ENCODE measurements at places on chromosomes 5 and 9.
A peak's percentile ranks its signal among the peaks of the same experiment; 100 is the strongest.

DNA sequence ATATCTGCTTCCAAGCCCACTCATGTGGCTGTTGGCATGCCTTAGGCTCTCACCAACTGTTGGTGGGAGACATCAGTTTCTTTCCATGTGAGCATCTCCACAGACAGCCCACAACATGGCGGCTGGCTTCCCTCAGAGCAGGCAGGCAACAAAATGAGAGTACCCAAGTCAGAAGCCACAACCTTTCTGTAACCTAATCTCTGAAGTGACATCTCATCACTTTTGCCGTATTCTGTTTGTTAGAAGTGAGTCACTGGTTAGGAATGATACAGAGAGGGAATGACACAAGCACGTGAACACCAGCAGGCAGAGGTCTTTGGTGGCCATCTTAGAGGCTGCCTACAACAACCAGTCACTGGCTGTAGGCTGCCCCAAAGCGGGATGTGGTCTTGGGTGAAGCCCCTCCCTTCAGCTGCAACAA, 88.6 kb upstream of the RASGRF2 start:
- H3K36me3 ChIP-seq = peaks cover 11% of the 10 kb centered on the region
- peak; percentile 62 for DNase-seq
- no peak overlapping the region for H3K27ac ChIP-seq
- H3K27me3 ChIP-seq = no peaks in the 10 kb centered on the region

DNA sequence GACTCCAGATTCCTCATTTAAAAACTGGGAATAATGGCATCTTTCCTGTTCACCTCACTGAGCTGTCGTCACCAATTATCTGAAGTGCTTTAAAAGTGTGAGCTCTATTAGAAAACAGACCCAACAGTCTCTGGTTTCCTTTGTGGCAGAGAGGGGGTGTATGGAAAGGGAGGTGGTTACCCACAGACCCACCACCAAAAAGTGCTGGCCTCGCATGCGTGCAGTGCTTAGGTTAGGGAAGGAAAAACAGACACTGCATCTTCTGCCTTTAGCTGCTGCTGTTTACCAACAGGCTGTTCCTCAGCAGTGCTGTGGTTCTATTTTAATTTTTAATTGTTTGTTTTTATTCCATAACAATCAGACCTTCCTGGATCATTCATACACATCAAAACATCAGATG, 249.6 kb downstream of the PIK3R1 start:
- no peaks in the 10 kb centered on the region for H3K36me3 ChIP-seq
- H3K27ac ChIP-seq = no peak overlapping the region
- H3K4me1 ChIP-seq = no peaks in the 10 kb centered on the region

GRCh38 chr5:143879646-143880045, 67.7 kb downstream of the HMHB1 start:
- peaks cover 6% of the 10 kb centered on the region for H3K4me1 ChIP-seq
- no peak for DNase-seq
- H3K27me3 ChIP-seq = no peaks in the 10 kb centered on the region
- no peaks in the 10 kb centered on the region for H3K36me3 ChIP-seq

GRCh38 chr5:141260458-141261237, 15.5 kb downstream of the PCDHB15 start:
- peaks cover 20% of the 10 kb centered on the region for H3K36me3 ChIP-seq
- H3K4me3 ChIP-seq = no peak overlapping the region
- DNase-seq = no peak
- H3K27me3 ChIP-seq = no peaks in the 10 kb centered on the region
- H3K27ac ChIP-seq = no peak overlapping the region

- no peak for DNase-seq
- H3K27ac ChIP-seq = no peak overlapping the region
- H3K27me3 ChIP-seq = no peaks in the 10 kb centered on the region
- no peaks in the 10 kb centered on the region for H3K4me1 ChIP-seq
- H3K36me3 ChIP-seq = no peaks in the 10 kb centered on the region
Observed at GRCh38 chr5:5650242-5650641, 227.8 kb downstream of the ICE1 start.

- no peaks in the 10 kb centered on the region for H3K27me3 ChIP-seq
- H3K27ac ChIP-seq = no peak overlapping the region
- H3K4me1 ChIP-seq = peaks cover 18% of the 10 kb centered on the region
- no peak for DNase-seq
- no peaks in the 10 kb centered on the region for H3K36me3 ChIP-seq
- no peak overlapping the region for H3K4me3 ChIP-seq
Observed at GRCh38 chr9:37174247-37174646, 53.9 kb downstream of the ZCCHC7 start.

DNA sequence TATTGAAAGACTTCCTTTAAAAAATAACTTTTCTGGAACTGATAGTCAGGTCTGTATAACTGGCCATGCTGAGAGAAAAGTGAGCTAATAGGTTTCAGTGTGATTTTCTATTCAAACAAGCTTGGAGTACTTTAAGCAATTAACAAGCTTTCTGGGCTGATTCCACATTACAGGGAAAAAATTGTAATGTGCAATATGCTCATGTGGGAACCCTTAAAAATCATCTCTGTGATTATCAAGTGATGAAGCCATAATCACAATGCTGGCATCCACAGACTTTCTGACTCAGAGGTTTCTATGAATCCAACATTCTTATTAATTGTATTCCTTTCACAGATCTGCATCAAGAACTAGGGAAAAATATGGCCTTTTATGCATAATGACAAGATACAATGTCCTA, 212.2 kb upstream of the ACO1 start:
- H3K4me1 ChIP-seq = no peaks in the 10 kb centered on the region
- H3K27me3 ChIP-seq = no peaks in the 10 kb centered on the region
- H3K27ac ChIP-seq = no peak overlapping the region
- no peaks in the 10 kb centered on the region for H3K36me3 ChIP-seq
- DNase-seq = no peak
- H3K4me3 ChIP-seq = no peak overlapping the region

DNA sequence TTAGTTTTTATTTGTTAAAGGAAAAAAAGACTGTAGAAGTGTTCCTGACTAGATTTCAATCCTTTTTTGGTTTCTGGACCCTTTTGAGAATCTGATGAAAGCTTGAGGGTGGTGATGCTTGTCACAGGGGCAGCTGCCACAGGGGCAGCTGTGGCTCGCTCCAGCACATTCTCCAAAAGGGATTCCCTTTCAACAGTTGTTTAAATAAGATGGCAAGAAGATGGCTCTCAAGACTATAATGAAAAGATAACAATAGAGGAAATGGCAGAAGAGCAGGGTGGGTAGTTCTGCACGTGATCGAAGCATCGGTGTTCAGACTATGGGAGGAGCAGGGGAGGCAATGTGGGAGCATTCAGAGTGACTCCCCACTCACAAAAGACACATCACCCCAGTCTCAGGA, 46.5 kb upstream of the TNFAIP8 start:
- no peaks in the 10 kb centered on the region for H3K27me3 ChIP-seq
- no peak for DNase-seq

DNA sequence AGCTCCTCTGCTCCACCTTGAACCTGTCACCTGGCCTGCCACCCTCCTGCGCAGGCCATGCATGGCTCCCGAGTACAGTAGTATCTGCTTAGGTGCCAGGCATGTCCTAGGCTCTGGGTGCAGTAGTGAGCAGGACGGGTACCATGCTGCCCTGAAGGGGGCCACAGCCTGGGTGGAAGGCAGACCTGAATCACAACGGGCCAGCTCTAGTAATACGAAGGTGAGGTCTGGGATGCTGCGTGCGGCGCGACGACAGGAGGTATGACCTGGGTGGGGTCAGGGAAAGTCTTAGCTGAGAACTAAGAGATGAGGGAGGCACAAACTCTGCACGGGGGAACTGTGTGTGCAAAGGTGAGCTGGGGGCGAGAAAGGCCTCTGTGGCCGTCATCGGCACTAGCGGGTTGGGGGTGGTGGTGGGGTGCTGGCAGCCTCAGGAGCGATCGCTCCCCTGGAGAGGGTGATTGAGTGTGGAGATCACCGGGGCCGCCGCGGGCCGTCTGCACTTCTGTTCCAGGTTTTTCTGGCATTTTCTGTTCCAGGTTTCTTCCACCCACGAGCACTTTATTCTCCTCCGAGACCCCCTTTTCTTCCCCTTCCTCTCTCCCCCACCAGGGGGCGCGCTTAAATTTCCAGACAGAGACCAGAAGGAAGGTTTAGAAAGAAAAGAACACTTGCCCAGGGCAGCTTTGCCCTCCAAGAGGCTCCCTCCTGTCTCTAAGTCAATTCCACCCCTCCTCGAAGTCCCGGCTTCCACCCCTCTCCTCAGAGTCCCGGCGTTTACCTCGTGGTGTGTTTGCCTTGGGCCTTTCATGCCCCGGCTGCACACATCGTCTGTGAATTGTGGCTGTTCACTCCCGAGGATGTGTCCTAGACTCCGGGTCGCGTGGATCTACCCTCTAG, 15.1 kb downstream of the PDLIM4 start:
- peaks cover 22% of the 10 kb centered on the region for H3K4me1 ChIP-seq
- no peaks in the 10 kb centered on the region for H3K36me3 ChIP-seq
- H3K4me3 ChIP-seq = peak overlapping the region; percentile 11
- DNase-seq = peak; percentile 82
- peaks cover 17% of the 10 kb centered on the region for H3K27me3 ChIP-seq

GRCh38 chr5:90613918-90614504, 55.4 kb downstream of the ADGRV1 start:
- no peak overlapping the region for H3K4me3 ChIP-seq
- no peak overlapping the region for H3K27ac ChIP-seq
- no peaks in the 10 kb centered on the region for H3K36me3 ChIP-seq
- DNase-seq = no peak

DNA sequence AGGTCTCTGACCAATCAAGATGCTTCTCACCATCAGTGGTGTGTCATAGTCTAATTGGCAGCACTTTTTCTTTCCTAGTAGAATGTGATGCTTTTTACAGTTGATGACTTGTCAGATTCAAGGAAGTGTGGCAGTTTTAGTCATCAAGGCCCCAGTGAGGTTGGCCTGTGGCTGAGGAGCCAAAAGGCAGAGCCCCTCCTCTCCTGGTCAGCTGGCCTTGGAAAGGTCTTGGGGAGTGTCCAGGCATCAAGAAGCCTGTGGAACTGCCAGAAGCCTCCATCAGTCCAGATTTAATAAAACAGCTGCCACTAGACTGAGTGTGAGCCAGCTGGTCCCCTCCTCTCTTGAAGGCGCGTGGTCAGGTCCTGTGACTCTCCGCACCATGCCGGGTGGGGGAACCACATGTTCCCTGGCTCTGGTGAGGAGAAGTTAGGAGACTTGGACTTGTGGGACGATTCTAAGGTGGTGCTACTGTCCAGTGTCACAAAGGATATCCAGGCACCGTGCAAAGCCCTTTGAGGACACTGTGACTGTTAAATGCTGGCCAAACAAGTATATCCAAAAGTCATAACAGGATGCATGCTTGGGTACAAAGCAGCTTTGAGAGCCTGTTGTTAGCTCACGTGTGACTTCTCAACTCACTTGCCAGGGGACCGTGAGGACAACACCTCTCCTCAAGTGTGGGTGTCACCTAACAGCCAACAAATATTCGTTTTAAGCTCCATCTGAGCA, 6.1 kb upstream of the ANGPTL2 start:
- peaks cover 40% of the 10 kb centered on the region for H3K27me3 ChIP-seq
- H3K4me1 ChIP-seq = no peaks in the 10 kb centered on the region
- no peak for DNase-seq
- no peak overlapping the region for H3K27ac ChIP-seq
- no peak overlapping the region for H3K4me3 ChIP-seq
- no peaks in the 10 kb centered on the region for H3K36me3 ChIP-seq

- no peaks in the 10 kb centered on the region for H3K36me3 ChIP-seq
- DNase-seq = no peak
- no peak overlapping the region for H3K4me3 ChIP-seq
Observed at GRCh38 chr5:1564182-1564748, 40.5 kb upstream of the LPCAT1 start.

DNA sequence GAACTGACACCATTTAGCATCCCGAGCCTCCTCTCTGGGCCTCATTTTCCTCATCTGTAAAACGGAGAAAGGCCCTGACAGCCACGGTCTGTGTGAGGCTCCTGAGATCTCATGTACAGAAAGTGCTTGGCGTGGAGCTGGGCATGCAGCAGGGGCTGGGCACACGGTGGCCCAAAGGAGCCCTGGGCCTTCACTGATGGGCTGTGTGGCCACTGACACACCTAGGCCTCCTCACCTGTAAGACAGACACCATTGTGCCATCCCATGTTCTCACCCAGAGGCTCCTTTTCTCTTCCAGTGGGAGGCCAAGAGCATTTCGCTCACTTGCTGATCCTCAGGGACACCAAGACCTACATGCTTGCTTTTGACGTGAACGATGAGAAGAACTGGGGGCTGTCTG, 1.6 kb downstream of the ORM1 start:
- no peak overlapping the region for H3K4me3 ChIP-seq
- no peak for DNase-seq
- no peaks in the 10 kb centered on the region for H3K36me3 ChIP-seq

- H3K36me3 ChIP-seq = no peaks in the 10 kb centered on the region
- H3K27me3 ChIP-seq = peaks cover 19% of the 10 kb centered on the region
- H3K4me3 ChIP-seq = no peak overlapping the region
- DNase-seq = no peak
- H3K4me1 ChIP-seq = peaks cover 9% of the 10 kb centered on the region
- no peak overlapping the region for H3K27ac ChIP-seq
Observed at GRCh38 chr9:108783731-108784495, 71.9 kb downstream of the ACTL7B start.

- peaks cover 6% of the 10 kb centered on the region for H3K36me3 ChIP-seq
- DNase-seq = no peak
- no peak overlapping the region for H3K4me3 ChIP-seq
- H3K27me3 ChIP-seq = no peaks in the 10 kb centered on the region
- peaks cover 5% of the 10 kb centered on the region for H3K4me1 ChIP-seq
Observed at GRCh38 chr5:76766746-76767145, 50.8 kb downstream of the F2R start.

DNA sequence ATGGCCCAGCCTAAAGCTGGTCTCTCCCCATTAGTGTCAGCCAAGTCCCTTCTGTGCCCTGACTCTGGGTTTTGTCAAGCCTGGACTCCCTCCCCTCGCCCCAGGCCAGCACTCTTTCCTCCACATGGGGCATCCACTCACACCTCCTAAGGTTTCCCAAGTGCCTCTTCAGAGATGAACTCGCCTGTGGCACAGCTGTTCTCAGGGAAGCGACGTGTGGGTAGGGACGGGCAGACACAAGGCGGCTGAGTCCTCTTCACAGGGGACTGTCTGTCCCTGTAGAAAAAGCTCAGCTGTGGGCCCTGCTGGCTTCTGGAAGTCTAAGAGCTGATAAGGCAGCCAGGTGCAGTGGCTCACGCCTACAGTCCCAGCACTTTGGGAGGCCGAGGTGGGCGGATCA, 78.5 kb downstream of the CACNA1B start:
- no peak overlapping the region for H3K4me3 ChIP-seq
- DNase-seq = no peak
- no peak overlapping the region for H3K27ac ChIP-seq
- H3K36me3 ChIP-seq = no peaks in the 10 kb centered on the region

GRCh38 chr5:40428126-40428525, 251.6 kb upstream of the PTGER4 start:
- peaks cover 44% of the 10 kb centered on the region for H3K4me1 ChIP-seq
- no peak for DNase-seq
- no peak overlapping the region for H3K4me3 ChIP-seq

DNA sequence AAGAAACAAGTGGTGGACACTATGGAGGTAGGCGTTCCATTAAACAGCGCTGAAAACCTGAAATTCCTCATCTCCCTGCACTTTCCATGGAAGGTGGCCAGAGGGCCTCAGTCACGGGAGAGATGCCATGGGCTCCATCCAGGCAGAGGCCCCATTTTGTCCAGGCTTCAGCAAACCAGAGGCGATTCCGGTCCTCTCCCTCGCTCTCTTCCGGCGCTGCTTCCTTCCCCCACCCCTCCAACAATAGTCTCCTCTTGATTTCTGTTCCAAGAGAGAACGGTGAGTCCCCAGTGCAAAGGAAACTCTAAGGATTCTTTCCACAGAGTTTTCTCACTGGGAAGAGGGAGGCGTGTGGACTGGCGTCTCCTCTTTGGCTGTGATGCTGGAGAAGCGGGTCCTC, 7.5 kb downstream of the ZNF366 start:
- H3K4me1 ChIP-seq = no peaks in the 10 kb centered on the region
- H3K36me3 ChIP-seq = no peaks in the 10 kb centered on the region
- no peak for DNase-seq

Measured in activated T-cell treated with anti-CD3 and anti-CD28 coated beads, Interleukin-2, amount 50 U/mL, for 72 hours (primary cell).